ENCODE measurements at places on chromosomes 11 and 22.

DNA sequence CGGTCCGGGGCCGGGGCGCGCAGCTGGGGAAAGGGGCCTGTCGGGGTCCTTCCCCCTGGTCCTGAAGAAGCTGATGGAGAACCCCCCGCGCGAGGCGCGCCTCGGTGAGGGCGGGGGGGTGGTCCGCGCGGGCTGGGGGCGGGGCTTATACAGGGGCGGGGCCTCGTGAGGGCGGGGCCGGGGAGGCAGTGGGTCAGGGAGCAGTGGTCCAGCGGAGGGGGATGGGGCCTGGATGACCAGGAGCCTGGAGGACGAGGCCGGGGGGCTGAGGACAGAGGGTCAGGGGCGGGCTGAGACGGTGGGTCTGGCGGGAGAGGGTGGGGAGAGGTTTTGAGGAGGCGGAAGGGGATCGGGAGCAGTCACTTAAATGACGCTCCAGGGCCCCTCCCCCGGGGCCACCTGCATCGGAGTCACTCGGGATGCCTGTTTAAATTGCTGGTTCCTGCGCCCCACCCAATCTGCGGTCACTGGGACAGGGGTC, 396 bp downstream of the TEF start:
- peak; percentile 65 for DNase-seq

- no peak for DNase-seq
These were observed 229.6 kb downstream of the DYNC2H1 start for GRCh38 chr11:103338621-103339484.

DNA sequence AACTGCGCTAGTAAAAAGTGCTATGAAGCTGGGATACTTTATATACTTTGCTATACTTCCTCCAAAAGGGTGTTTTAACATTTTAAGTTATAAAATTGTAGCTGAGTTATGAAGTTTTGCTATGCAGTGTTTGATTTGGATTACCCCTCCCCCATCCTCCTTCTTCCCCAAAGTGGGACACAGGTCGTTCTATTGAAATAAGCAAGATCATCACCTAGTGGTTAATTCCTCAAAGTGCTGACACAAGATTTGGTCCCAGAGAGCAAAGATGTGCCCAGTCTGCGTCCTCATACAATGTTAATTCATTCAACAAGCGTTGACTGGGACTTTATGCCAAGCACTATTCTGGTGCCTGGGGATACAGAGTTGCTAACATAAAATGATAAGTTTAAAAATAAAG, 78.5 kb downstream of the SPON1 start:
- DNase-seq: no peak

GRCh38 chr11:44726283-44727113, at the start of gene TSPAN18:
TSPAN18 (plus strand) TSS chr11:44726962; CDS start chr11:44906417, 179,455 bp downstream.
- DNase-seq: no peak

- no peak for DNase-seq
These were observed 8.8 kb downstream of the ZBTB16 start for GRCh38 chr11:114068327-114068726.

- no peak for DNase-seq
These were observed 41.1 kb downstream of the TNRC6B start for GRCh38 chr22:40218723-40219294.

GRCh38 chr11:82676483-82677094, 57.1 kb downstream of the FAM181B start:
- no peak for DNase-seq

DNA sequence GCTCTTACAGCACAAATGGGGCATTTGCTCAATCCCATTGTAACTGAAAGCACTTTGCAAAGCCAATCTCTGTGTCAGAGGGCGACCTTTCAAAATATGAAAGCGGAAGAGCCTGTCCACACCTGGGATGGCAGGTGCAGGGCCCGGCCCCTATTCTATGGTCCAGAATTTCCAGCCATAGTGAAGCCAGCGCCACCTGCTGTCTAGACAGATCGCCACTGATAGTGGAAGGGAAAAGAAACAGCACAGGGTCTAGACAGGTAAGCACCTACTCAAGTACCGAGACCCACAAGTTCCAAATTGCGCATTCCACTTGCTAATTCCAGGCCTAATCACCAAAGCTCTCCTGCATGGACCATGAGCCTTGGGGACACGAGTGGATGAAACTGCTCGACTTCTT, 141.4 kb downstream of the NTM start:
- DNase-seq: peak; percentile 9

DNA sequence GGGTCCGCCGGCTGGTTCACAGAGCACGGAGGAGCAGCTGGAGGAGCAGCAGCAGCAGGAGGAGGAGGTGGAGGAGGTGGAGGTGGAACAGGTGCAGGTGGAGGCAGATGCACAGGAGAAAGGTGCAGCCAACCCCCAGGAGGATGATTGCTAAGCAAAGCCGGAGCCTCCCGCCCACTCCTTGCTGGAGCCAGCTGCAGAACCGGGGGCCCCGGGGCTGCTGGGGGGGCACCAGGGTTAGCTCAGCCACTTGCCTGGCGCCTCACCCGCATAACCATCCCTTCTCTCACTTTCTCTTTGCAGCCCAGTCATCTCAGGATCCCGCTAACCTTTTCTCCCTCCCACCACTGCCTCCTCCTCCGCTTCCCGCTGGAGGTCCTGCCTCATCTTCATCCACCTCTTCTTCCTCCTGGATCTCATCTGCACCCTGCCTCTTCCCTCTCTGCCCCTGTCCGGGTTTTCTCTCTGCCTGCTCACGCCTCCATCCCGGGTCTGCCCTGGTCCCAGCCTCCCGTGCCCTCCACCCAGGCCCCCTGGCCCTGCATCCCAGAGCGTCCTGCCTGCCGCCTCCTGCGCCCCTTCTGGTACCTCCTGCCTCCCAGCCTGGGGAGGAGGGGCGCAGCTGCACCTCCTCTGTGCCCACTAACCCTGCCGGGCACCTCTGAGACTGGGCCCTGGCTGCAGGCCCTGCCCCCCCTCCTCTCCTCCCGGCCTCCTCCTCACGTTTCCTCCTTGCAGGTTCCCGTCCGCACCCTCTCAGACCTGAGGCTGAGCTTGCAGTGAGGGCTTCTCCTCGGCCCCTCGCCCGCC, 9.5 kb downstream of the KCTD17 start:
- DNase-seq: no peak

GRCh38 chr22:23833017-23833751, 5.6 kb downstream of the DERL3 start:
- no peak for DNase-seq

GRCh38 chr22:42286205-42286604, 15.8 kb upstream of the TCF20 start:
- DNase-seq: no peak

DNA sequence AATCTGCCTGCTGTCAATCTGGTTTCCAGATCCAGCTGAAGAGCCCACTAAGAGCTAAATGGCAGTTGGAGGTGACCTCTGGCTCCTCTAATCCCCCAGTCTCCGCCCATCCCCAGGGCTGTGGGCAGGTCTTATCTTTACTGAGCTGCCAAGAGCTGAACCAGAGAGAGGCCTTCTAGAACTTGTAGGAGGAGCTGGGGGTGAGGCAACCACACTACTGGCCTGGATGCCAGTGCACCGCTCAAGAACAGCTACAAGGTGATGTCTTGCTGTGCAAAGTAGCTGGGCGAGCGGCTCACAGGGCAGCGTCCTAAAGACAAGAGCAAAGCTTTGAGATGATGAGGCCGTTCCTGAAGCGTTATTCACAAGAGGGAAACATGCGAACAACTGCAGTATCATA, 374.6 kb downstream of the CTTN start:
- no peak for DNase-seq

GRCh38 chr22:38766076-38766777, 10.4 kb upstream of the SUN2 start:
- peak; percentile 58 for DNase-seq

- DNase-seq: no peak
These were observed 4.6 kb downstream of the B4GALNT4 start for GRCh38 chr11:373716-374551.

DNA sequence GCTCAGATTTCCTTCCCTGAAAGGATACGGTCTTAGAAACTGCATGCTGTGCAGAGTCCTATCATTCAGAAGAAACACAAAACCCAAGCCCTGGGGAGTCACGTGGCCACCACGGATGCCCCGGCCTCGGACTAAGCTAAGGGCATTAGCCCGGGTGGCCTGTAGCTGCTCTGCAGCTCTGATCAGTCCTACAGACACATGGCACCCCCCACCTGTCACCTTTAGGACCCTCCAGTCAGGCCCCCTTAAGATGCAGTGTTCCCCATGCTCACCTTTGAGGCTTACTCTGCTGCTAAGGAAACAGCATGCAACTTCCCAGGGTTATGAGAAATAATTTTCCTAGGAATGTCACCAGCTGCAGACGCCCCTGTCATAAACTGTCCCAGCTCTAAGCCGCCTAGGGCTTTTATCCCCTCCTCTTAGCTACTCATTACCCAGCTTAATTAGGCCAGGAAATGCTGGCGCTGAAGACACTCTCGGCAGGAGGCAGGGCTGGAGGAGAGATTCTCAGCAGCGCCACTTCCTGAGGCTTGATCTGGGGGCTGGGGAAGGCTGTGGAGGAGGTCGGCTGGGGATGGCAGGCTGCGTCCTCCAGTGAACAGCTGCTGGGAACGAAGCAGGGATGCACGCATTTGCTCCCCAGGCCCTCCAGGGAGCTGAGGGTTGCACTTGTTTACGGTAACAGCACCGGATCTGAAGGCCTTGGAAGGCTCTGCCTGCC, 47.2 kb upstream of the ADA2 start:
- peak; percentile 70 for DNase-seq

DNA sequence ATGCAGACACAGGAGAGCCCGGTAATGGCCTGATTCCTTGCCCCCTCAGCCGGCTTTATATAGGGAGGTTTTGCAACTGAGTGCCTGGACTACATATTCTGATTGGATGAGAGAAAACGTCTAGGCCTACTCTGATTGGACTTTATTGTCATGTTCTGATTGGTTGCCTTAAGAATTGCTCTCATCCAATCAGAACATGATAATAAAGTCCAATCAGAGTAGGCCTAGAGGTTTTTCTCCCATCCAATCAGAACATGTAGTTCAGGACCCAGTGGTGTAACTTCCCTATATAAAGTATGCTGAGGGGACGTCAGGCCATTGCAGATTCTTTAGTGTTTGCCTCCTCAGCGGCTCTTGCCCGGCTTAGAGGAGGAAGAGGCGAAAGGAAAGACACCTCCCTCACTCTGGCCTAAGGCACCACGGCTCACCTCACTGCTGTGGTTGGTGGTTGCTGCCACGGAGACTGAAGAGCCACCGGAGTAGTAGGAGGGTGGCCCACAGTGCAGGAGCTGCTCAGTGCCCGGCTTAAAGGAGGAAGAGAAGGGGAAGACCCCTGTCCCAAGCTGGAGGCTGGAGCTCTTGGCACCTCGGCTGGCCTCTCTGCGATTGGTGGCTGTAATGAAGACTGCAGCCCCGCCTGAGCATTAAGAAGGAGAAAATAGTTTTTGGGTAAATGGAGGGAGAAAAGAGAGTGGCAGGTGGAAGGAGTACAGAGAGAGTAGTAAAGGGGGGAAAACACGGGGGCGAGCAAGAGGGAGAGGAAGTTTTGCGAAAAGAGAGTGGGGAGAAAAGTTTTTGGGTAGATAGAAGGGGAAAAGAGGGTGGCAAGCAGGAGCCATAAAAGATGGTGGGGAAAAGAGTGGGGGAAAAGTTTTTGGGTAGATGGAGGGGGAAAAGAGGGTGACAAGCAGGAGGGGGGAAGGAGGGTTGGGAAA, 116.7 kb upstream of the SERPIND1 start:
- DNase-seq: no peak

DNA sequence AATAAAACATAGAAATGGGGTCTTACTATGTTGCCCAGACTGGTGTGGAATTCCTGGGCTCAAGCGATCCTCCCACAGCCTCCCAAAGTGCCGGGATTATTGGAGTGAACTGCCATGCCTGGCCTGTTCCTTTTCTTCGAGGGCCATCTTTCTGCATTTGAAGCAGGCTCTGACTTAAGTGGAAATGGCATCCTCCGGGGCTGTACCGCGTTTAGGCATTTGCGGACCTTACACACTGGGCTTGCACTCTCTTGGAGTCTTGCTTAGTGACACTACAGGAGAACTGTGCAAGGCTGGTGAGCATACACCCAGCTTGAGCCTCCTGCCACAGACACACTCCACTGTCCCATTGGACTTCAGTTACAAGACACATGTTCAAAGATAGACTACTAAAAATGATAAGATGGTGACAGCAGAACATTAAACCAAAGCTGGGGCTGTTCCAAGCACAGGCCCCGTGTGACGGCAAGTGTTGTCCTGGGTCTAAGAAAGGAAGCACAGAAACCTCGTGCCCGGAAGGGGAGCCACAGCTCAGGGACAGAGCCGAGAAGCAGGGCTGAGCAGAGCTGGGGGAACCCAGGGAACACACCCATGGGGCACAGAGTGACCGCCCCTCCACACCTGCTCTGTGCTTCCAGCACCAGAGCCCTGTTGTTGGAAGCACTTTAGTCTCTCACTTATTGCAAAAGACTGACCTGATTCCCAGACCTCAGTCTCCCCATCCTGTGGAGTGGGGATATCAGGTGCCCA, 59.0 kb upstream of the SHANK2 start:
- no peak for DNase-seq

DNA sequence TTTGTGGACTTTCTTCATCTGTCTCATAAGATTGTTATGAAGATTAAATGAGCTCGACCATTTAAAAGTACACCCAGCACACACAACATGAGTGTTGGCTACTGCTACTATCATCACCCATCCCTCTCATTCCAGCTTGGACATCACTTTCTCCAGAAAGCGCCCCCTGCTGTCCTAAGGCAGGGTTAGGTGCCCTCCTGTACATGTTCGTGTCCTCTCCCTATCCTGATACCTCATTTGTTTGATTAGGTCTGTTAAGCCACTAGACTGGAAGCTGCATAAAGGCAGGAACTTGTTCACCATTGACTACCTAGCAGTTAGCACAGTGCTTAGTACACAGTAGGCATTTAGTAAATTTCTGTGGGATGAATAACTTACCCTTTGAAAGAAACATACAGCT, 85.5 kb downstream of the ENTHD1 start:
- DNase-seq: peak; percentile 47

DNA sequence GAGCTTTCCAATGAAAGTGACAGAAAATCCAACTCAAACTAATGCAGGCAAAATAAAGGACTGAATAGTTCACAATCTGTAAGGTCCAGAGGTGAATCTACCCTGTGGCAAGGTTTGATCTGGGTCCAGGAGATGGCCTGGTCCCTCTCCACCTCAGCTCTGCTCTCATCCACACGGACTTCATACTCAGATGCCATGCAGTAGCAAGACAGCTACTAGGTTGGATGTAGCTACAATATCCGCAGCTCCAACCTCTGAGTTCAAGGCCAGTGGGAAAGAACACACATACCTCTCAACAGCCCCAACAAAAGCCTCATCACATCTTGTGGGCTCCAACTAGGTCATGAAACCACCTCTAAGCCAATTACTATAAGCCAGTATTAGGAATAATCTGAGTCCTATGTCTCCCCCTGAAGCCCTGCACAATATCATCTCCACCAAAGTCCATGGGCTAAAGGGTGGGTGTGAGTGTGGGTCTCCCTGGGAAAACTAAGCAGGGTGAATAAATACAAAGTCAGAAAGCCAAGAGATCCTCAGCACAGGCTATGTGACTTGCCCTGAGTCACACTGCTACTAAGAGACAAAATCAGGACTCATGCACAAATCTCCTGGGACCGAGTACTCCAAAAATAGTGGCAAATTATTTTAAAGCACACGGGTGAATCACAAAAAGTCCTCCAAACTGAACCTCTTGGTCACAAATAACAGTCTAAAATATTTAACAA, 78.8 kb downstream of the LARGE1 start:
- DNase-seq: no peak

- DNase-seq: no peak
These were observed 55.6 kb downstream of the APOL3 start for GRCh38 chr22:36104988-36105387.
